ENCODE measurements at places on chromosomes 5 and 9.

- DNase-seq, result peak; percentile 70
Observed at GRCh38 chr5:132012371-132013005, 1.0 kb upstream of the ACSL6 start.

- peak; percentile 88 for DNase-seq
Observed at GRCh38 chr9:72661401-72662135, 140.2 kb downstream of the TMC1 start.

DNA sequence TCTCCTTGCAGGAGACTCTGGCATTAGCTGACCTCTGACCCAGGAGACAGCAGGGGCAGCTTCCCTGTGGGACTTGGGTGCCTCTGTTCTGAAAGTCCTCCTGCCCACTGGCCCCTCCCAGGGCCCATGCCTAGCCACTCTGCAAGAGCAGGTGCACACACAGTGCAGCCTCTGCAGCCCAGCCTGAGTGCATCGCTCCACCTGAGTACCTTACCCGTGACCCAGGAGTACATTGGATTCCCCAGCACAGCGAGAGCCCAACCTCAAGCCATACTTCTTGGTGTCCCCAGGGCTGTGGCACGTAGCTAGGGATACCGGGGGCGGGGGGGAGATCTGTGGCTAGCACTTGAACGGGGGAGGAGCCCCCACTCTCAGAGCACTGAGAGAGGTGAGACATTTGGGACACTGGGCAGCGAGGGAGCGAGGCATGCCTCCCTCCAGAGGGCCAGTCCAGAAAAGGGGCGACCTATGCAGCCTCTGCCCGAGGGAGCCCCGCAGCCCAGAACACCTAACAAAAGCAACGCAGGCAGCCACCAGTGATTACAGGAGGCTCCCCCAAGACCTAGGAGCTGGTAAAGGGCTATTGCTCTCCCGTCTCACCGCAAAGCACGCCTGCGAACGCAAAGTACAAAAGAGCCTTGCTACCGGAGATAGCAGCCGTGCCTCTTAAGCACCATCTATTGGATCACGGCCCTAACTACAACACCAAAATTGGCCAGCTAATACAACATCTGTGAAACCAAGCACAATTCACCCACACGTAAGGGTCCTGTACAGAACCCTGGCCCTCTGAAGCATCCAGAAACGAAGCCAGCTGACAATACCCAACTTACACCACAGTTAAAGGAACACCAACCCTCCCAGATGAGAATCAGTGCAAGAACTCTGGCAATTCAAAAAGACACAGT, 826 bp upstream of the PRDM9 start:
- no peak for DNase-seq

- DNase-seq, result no peak
Observed at GRCh38 chr5:76086095-76086494, 2.9 kb downstream of the SV2C start.

- DNase-seq, result no peak
Observed at GRCh38 chr5:62627121-62627520, 48.5 kb downstream of the LRRC70 start.

DNA sequence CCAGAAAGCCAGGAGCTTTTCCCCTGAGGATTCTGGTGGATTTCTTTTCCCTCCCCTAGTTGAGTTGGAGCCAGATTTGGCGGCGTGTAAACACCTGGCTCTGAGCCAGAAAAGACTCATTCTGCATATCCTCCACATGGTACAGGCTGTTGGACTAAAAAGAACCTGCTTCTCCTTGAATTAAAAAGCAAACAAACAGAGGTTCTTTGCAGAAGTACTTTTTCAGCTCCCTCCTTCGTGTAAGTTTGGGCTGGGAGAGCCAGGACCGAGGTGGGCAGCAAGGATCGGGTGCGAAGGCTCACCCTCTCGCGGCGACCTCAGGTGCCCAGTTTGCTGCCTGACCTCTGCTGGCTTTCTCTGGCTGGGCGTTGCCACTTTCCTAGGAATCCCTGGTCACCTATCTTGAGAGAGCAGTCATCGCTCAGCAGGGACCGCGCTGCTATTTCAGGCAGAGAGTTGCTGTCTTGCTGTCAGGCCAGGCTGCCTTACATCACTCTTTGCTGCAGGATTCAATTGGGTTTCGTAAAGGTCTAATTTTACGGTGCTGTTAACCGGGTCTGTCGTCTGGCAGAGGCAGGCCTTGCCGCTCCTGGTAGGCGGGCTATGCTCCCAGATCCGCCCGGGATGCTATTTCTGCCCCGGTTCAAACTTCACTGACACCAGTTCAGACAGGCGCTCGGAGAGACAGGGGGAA, 3.2 kb downstream of the PAPPA start:
- peak; percentile 88 for DNase-seq

DNA sequence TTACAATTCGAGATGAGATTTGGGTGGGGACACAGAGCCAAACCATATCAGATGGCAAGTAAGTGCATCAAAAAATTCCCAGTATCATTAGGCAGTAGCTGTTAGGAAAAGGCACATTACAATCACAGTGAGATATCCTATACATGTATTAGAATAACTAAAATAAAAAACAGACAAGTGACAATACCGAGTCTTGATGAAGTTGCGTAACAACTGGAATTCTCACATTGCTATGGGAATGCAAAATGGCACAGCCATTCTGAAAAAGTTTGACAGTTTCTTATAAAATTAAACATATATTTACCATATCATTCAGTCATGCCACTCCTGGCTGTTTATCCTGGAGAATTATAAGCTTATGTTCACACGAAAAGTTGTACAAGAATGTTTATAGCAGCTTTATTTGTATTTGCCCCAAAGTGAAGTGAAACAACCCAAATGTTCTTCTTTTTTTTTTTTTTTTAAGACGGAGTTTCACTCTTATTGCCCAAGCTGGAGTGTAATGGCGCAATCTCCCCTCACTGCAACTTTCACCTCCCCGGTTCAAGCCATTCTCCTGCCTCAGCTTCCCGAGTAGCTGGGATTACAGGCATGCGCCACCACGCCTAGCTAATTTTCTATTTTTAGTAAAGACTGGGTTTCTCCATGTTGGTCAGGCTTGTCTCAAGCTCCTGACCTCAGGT, 93.1 kb upstream of the TLE1 start:
- DNase-seq, result no peak

DNA sequence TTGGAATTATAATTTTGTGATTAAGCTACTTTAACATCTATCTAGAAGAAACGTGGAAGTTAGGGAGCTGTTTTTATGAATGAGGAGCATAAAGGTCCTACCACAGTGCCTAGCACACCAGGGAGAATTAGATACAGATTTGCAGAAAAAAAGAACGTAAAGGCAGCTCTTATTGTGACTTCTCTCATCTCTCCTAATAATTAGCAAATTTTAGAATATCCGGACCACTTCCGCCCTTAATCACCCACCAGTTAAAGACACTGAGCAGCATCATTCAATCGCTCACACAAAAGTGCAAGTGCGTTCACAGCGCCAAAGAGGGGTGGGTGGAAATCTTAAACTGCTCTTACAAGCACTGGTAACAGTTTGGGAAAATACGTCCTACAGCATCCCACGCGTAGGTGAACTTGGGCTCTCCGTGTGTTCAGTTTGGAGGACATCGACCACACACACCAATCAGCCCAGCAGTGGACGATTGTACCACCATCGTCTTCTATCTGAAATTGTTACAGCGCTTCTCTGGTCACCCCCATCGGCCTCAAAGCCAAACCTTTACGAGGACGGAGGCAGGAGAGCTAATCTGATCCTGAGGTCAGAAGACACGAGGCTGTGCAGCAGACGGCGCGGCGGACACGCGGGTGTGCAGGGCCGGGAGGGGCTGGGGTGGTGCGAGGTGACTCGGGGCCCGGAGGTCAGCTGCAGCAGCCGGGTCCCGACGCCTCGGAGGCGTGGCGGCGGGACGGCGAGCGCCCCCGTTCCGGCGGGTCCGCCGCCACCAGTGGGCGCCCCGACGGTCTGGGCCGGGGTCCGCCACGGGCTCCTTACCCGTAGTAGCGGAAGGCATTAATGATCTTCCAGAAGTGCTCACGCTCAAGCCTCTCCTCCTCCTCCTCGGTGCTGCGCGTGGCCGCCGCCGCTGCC, 646 bp downstream of the CARNMT1 start:
- peak; percentile 34 for DNase-seq

GRCh38 chr5:169331292-169331852, 30.4 kb upstream of the SLIT3 start:
- peak; percentile 44 for DNase-seq

- DNase-seq, result no peak
Observed at GRCh38 chr5:35867998-35868397, 11.3 kb downstream of the IL7R start.

DNA sequence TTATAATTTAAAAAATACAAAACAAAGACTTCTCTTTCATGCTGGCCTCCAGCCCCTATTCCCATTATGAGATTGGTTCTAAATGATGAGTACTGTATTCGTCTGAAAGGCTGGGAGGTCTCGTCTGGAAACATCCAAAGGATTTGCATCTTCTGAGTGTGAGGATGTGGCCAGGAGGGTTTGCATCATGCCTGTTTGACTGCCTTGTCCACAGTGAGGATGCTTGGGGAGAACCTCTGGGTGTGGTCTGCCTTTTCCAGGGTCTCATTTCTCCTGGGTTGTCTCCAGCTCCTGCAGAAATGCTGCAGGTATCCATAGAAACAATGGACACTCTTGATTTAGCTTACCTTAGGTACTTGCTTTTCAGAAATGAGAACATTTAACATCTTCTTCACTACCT, 26.4 kb upstream of the CXCL14 start:
- no peak for DNase-seq

GRCh38 chr5:165620394-165620793, 2115.0 kb downstream of the MAT2B start:
- no peak for DNase-seq

DNA sequence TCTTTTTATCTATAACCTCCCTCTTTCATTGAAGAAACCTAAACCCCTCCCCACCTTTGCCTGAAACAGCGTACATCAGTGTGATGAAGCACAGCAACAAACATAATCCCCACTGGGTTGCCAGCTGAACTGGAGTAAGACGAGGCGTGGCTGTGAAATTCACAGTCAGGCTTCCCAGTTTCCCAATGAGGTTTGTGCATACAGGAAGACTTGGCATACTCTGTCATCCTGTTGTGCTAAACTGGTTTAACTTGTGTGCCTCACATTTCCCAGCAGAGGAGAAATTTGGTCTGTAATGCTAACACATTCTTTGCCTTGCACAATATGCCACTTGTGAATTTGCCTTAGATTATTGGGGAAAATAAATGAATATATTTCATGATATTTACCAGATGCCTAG, 121.5 kb downstream of the SV2C start:
- no peak for DNase-seq

DNA sequence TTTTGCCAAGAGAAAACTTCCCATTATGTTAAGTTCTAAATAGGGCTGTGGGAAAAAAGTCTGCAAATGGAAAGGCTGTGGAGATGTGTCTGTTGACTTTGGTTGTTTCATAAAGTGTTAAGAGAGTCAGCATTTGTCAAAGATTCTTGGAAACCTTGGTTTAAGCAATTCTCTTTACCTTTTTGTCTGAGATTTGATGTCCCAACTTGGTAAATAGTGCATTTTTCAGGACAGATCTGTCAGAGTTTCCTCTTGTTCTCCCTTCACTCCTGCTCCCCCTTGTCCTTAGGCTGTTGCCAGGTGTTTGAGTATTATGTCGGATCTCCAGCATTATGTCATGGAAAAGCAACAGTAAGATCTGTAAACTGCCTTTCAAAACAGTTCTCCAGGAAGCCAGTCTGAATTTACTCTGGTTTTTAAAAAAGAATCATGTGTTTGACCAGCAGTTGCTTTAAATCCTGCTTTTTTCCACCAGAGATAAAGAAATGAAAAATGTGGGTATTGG, 79.1 kb upstream of the ADAMTSL1 start:
- no peak for DNase-seq

DNA sequence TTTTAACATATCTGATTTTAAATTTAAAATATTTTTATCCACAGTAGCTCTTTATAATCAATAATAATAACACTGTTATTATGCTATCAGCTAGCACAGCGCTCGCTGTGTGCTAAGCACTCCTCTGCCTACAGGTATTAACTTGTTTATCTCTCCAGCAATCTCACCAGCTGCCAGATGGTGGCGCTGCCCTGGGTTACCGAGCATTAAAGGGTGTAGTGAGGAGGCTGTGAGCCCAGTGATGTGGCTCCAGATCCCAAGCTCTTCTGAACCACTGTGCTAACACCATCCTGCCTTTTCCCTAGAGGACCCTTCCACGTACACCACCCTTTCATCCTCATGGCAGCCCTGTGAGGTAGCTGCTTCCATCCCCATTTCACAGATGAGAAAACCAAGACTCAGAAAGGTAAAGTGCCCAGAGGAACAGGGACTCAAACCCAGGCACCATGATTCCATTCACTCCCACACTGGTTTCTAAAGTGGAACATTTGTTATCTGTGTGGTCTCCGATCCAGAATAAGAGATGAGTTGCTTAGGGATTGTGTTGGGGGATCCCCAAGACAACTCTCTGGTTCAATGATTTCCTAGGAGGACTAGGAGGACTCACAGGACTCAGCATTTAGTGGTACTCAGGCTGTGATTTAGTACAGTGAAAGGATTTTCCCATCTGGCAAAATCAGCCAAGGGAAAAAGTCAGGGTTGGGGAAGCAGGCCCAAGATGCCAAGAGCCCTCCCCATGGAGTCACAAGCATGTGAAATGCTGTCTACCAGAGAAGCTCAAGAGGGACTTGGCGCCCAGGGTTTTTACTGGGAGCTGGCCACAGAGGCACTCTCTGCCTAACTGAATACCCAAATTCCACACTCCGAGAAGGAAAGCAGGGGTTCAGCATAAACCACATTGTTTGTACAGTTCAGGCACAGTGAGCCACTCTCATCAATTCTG, 7.0 kb downstream of the IGFBPL1 start:
- DNase-seq, result no peak
